ENCODE measurements at places on chromosomes 1 and 21. TPM values are rescaled to one million over a fixed set of nuclear protein-coding genes. Genes with fewer than 3 reads are reported as not detected.

The TBX19 gene
- 2.7 TPM for polyA plus RNA-seq

The LCE2B gene
- polyA plus RNA-seq: not detected

The RAB42 gene
- polyA plus RNA-seq: 5.5 TPM

The CRNN gene
- polyA plus RNA-seq: not detected

The SV2A gene
- polyA plus RNA-seq: 22.7 TPM

The SERINC2 gene
- polyA plus RNA-seq: 15.5 TPM

The USH2A gene
- polyA plus RNA-seq: not detected

The TFAP2E gene
- polyA plus RNA-seq: 0.59 TPM

The KRTAP12-4 gene
- not detected for polyA plus RNA-seq

The DISP1 gene
- polyA plus RNA-seq: 4.4 TPM
